Astrocyte of the cerebellum (primary cell): ENCODE measurements at places on chromosomes 1 and 21.

GRCh38 chr1:54567961-54568360 lies 19.9 kb downstream of the ACOT11 start:
- no peak for DNase-seq

DNA sequence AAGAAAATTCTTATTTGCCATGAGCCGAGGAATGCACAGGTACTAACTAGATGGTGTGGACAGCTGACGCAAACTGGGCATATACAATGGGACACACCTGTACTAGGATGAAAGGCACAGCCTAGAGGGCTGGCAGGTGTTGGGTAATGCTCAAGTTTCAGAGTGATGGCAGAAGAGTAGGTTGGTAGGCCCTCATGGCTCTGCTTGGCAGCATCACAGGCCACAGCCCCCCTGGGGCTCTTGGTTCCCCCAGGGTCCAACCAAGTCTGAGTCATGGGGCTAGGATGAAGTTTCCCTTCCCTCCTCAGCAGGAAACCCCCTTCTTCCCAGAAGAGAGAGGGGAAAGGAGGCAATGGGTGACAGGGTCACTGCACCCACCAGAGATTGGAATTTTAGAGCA lies 35.2 kb downstream of the SPEN start:
- no peak for DNase-seq

DNA sequence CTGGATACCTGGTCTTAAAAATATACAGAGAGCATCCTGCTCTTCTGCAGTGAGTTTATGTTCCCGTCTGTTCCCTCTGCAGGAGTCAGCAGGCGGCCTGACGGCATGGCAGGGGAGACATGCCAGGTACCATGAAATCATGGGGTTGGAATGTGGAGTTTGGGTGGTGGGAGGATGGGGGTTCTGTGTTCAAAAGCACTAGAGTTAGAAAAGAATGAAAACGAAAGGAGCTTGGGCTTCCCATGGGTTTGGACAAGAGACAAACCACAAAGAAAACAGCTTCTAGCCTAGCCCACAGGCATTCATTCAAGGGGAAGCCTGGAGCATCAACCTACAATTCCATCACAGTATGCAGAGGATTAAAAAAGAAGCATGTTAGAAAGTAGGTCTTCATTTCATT lies 59.9 kb downstream of the WARS2 start:
- DNase-seq: peak; percentile 100

- DNase-seq: no peak
Measured at GRCh38 chr1:65640046-65640445, 152.6 kb upstream of the PDE4B start.

DNA sequence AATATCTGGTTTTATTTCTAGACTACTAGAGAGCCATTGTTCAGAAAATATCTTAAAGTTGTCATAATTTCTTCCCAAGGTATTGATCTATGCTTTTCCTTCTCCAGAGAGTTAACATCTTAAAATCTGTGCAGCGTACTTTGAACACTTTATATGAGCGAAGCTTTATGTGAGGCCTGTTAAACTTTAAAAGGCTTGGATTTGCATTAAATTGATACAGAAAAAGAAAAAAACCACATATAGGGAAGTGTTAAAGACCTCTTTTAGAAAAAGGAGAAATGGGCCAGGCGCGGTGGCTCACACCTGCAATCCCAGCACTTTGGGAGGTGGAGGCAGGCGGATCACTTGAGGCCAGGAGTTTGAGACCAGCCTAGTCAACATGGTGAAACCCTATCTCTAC lies 59.2 kb upstream of the MORC3 start:
- no peak for DNase-seq

GRCh38 chr21:34126691-34127090 lies 53.3 kb downstream of the MRPS6 start:
- DNase-seq: no peak

- no peak for DNase-seq
Measured at GRCh38 chr1:161013488-161014230, 7.3 kb downstream of the F11R start.

DNA sequence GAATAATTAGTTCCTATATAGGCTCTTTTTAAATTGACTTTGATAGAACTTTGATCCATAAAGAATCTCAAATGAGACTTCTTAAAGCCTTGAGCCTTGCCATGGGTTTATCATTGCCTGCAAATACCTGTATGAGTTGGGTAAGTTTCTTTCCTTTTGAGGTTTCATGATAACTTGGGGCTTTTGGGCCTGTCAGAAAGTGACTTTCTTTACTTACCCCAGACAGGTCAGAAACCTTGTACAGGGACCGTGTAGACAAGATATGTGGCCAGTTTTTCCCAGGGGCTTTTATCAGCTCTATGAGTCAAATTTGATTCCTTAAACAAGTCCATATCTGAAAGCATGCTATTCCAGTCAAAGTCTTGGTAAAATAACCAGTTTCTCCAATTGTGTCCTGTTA lies 17.3 kb downstream of the KCTD3 start:
- DNase-seq: no peak

- no peak for DNase-seq
Measured at GRCh38 chr21:34916446-34916845, 132.7 kb downstream of the RUNX1 start.

GRCh38 chr1:215052256-215053015 lies 30.1 kb upstream of the KCNK2 start:
- peak; percentile 63 for DNase-seq

DNA sequence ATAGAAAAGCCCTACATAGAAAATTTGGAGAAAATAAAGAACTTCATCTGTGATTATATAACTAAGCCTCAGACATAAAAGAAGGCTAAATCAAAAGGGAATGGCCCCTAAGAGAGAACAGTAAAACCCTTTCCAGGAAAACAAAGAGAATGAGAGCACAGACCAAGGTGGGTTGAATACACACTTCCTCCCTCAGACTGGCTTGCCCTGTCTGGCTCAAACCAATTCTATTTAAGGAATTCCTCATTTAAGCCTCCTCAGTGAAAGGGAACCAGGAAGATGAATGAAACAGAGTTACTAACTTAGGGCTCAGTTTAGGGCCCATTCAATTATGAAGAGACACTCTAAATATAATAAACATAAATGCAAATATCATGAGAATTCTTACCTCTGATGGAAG lies 10.6 kb upstream of the SYT14 start:
- DNase-seq: no peak

- DNase-seq: no peak
Measured at GRCh38 chr1:74812180-74812541, 79.2 kb downstream of the TYW3 start.

- no peak for DNase-seq
Measured at GRCh38 chr1:221040101-221040500, 160.9 kb downstream of the HLX start.

- no peak for DNase-seq
Measured at GRCh38 chr1:83676106-83676505, 322.8 kb downstream of the TTLL7 start.

DNA sequence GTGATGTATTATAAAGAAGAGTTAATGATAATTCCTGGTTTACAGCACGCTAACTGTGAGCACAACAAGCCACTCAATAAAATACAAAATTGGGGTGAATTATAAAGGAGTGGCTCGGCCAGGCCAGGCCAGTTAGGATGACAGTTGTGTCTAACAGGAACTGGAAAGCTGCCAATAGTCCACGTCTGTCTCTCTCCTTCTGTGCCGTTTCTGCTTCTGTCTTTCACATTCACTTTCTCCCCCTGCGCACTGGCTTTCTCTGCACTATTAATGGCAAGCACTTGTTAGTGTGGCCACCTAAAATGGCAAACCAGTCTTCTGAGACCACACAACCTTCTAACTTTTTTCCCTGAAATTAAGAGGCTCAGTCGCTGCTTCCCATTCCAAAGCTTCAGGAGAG lies 394.3 kb downstream of the NTNG1 start:
- DNase-seq: no peak

GRCh38 chr1:181659321-181659957 lies 176.1 kb downstream of the CACNA1E start:
- DNase-seq: no peak

DNA sequence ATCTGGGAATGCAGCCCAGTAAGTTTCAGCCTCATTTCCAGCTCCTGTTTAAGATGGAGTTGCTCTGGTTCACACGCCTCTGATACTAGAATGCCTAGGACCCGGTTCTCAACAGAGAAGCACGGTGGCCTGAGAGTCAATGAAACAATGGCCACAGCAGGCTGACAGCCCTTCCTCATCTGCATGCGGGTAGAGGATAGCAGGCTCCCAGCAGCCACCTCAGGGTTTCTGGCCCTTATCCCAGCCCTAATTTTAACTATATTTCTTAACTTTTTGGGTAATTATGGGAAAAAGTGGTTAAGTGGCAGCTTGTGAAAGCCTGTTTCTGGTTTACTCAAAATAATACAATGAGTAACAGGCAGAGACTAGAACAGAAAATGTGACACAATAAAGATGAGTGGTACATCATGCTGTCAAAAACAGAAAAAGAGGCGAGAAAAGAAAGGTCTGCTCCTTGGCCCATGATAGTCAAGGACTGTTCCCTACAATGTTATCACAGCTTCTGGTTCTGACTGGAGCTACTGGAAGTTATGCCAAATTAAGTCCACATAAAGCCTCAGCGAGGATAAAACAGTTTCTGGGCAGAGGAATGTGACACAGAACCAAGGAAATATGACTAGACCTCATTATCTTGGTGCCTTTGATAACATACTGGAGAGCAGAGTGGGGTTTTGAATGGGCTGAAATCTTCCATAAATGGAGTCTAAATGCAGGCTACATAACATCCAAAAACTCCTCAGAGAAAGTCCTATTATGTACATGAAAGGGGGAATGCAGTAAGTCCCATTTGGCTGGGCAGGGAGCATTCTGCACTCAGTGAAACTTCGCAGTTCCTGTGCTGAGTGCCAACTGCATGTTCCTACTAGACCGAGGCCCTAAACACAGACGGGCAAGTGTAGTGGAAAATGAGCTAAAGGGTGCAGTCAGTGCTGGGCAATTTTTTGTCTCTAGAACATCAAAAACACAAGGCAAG lies 92.1 kb downstream of the NIBAN1 start:
- DNase-seq: no peak

- DNase-seq: no peak
Measured at GRCh38 chr21:42608446-42608845, 45.0 kb upstream of the PDE9A start.

GRCh38 chr1:7576946-7577657 lies 194.0 kb upstream of the VAMP3 start:
- no peak for DNase-seq

DNA sequence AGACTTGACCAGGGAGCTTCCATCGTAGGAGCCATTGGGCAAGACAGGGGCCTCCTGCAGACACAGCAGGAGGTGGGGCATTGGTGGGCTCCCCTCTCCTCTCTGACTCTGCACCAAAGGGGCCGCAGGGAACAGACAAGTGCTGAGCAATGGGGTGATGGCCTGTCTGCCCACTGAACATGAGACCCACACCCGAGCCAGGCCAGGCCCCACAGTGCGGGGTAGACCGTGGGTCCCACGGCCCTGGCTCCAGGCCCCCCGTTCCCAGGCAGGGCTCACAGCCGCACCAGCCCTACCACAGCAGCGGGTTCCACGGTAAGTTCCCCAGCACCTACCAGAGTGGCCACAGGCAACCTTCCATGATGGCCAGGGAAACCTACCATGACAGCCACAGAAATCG lies 45.9 kb downstream of the CHD5 start:
- DNase-seq: no peak

DNA sequence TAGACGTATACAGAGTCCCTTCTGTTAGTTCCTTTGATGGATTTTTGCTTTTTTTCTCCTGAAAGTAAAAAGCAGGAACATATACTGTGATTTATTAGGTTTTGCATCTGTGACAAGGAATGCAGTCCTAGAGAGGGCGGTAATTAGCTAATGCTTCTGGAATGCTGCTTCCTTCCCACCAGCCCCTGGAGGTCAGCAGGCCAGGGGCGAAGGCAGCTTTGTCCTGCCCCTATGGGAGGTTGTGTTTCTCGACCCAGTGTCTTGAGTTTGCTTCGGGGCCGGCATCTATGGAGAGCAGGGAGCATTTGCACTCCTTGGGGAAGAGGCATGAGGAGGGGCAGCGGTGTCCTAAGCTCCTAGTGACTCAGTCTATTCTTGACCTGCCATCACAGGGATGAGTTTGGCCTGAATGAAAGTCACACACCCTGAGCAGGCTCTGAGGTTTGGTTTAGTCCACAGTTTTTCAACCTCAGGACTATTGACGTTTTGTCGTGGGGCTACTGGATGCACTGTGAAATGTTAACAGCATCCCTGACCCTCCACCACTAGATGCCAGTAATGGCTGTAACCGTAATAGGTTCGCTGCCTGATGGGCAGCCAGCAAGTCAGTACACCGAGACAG lies 85.0 kb upstream of the KCNJ15 start:
- DNase-seq: no peak

GRCh38 chr1:173409613-173410012 lies 67.5 kb upstream of the PRDX6 start:
- DNase-seq: peak; percentile 96

GRCh38 chr1:178739285-178740045 lies 14.4 kb downstream of the RALGPS2 start:
- no peak for DNase-seq

DNA sequence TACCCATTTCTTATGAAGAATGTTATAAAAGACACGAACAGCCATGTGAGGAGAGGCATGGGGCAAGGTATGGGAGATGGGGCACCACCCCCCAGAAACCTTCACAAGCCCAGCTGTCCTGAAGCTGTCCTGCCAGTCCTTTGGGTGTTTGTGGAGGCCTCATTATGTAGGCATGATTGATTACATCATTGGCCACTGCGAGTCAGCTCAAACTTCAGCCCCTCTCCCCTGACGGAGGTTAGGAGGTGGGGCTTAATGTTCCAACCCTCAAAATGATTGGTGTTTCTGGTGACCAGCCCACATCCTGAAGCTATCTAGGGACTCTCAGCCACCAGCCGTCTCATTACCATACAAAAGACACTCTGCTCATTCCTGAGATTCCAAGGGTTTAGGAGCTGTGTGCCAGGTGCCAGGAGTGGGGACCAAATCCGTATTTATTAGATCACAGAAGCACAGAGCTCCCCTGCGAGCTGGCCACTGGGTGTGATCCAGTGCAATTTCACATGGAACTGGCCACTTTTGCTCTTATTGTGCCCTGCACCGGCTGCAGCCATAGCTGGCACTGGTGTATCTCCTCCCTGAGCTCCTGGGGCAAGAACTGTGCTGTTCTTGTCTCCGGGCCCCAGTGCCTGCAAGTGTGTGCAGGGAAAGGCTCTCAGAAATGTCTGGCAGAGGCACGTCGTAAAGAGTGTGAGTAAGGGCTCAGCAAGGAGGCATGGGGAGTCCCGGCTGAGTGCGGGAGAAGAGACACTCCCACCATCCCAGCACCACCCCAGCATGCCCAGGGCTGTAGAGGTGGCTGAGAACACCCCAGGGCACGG lies 10.5 kb downstream of the KIAA1614 start:
- DNase-seq: peak; percentile 15

DNA sequence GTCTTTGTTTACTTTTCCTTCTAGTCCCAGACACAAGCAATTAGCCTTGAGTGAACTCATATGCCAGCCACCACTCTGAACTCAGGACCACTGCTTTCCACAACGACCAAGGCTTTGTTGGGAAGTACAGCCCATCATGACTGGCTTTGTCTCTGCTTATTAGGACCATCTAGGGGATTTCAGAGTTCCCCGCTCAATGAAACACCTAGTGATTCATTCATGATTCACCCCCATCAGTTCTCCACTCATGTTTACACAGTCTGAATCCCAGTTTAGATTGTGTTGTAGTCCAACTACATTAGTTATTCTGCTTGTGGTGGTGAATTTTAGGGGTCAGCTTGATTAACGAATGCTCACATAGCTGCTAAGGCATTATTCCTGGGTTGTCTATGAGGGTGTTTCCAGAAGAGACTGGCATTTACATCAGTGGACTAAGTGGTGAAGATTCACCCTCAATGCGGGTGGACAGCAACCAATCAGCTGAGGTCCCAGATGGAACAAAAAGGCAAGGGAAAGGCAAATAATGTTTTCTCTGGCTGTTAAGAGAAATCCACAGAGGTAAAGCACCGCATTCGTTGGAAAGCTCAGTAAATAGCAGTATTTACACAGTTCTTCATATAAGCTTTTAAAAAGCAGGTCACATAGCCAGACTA lies 122.7 kb downstream of the RGS21 start:
- peak; percentile 35 for DNase-seq
